Astrocyte of the spinal cord (primary cell): ENCODE measurements at places on chromosomes 6 and 20.

- DNase-seq = peak; percentile 63
Observed at GRCh38 chr6:63643862-63644261, 8.3 kb downstream of the PHF3 start.

- DNase-seq = no peak
Observed at GRCh38 chr20:35007413-35007812, 51.7 kb downstream of the MYH7B start.

DNA sequence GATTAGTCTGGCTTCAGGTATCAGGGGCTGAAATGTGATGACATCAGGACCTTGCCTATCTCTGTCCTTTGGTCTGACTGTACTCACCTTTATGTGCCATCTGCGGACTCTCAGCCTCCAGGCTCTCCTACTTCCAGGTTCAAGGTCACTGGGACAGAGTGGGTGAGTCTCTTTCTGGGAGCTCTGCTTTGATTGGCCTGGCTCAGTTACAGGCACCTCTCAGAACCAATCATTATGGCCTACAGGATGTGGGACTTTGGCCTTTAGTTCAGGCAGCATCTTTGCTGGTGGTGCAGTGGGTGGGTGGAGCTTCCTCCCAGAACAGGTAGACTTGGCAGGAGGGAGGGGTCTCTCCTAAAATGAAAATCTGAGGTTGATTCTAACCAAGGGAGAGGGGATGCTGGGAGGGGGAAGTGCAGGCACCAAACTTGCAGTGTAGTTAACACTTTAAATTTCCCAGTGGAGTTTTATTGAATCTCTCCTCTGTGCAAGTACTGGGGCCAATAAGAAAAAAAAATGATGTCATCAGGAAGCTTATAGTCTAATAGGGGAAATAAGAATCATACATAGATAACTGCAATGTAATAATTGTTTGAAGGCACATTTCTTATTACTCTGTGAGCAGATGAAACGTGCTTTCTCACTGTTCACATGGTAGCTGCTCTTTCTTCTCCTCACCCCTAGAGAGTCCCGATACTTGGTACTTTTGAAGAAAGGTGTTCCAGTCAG is 53.4 kb downstream of the SLC24A3 start:
- no peak for DNase-seq

DNA sequence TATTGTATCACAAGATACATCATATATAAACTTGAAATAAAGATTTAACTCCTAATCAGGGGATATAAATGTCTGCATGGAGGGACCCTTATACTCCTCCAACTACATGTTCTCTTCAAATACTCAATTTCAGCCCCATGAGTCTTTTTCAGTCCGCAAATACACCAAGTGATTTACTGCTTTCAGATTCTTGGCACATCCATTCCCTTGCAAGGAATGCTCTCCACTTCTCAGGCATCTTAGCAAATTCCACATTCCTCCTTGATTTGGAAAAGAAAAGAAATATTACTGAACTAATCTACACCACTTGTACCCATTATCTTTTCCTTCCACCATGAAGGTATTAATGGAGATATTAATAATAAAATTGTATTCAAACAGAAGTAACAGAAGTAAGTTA is 999.4 kb upstream of the GJE1 start:
- DNase-seq = no peak

DNA sequence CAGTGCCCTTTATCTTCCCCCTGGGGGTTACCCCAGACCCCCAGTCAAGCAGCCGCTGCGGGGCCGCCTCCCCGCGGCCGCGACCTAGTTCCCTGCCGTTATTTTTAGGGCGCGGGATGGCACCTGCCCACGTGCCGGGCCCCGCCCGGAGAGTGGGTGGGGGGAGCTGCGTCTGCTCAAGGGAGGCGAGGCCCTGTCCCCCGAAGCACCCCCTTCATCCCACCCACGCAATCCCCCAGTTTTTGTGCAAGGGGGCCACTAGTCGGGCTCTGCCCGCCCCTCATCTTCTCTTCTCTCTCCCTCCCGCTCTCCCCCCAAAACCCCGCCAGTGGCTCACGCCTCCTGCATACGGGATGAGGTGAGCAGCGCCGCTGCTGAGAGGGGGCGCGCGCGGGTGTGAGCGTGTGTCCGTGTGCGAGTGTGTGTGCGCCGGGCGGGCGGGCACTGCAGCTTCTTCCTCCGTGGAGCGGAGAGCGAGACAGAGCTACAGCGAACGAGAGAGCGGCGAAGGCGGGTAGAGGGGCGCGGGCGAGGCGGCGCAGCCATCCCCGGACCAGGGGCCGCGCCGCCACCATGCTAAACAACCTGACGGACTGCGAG is at the start of gene SLC12A5:
Gene SLC12A5 (plus strand): TSS at position 444 of the 600 bp plus-strand sequence. CDS start 130 bp downstream, at position 574.
- DNase-seq = no peak

DNA sequence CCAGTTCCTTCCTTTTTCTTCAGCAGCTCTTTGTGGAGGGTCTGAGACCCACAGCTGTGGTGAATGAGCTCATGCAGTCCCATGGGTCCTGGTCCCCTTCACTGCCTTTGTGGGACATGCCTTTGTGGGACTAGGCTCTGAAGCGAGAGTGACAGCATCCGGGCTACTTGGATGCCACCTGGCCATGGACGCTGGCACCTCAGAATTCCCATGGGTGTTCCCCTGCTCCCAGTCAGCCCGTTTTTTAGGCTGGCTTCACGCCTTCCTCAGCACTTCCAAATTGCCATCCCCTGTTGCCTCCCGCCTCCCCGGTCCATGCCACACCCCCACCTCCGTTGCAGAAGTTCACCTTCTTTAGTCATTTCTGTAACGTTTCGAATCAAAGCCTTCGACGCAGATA is 45.1 kb downstream of the RAMACL start:
- no peak for DNase-seq

GRCh38 chr20:25355011-25355595 is 35.5 kb downstream of the ABHD12 start:
- no peak for DNase-seq

DNA sequence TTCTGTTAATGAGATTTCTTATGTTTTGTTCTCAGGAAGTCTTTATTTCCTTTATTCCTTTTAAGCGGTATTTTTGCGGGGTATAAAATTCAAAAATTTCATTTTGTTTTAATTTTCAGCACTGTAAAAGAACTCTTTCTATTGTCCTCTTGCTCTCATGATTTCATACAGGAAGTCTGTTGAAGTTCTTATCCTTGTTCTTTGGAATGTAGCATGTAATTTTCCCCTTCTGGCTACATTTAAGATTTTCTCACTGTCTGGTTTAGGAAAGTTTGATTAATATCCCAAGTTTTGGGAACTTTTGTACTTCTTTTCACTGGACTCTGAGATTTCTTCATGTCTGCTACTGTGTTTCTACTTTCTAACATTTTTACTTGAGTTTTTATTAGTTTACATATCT is 581.4 kb upstream of the GJE1 start:
- DNase-seq = no peak

- DNase-seq = no peak
Observed at GRCh38 chr6:46235242-46235641, 64.5 kb upstream of the ENPP5 start.

GRCh38 chr6:120260636-120261035 is 911.1 kb upstream of the MAN1A1 start:
- DNase-seq = no peak

- DNase-seq = no peak
Observed at GRCh38 chr20:38387953-38388352, 41.7 kb downstream of the LBP start.

DNA sequence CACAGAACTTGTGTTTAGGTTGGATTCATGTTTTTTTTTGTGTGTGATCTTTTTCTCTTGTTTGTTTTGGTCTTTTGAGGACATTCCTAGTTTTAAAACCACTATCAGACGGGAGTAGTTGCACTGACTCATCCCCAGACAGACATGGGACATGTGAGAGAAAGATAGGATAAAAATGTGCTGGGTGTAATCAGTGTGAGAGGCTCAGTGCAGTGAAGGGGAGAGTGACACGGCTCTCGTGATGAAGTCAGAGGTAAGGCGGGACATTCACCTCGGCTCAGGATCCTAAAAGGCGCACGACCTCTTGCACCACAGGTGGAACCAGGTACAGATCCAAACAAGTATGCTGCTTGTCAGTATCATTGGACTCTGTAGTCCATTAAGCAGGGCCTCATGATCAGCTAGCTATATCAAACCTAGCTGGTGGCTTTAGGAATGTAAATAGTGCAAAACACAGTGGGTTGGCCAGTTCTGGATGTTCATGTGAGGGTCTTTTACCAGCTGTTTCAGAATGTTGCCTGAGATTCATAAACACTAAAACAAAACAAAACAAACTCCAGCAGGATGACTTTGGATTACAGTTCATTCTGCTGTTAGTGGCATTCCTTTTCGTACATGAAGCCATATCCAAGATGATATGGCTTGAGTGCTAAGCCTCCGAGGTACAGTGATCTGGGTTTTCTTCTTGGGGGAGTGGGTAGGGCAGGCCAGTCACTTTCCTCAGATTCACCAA is 18.0 kb downstream of the FOXO3 start:
- peak; percentile 56 for DNase-seq

DNA sequence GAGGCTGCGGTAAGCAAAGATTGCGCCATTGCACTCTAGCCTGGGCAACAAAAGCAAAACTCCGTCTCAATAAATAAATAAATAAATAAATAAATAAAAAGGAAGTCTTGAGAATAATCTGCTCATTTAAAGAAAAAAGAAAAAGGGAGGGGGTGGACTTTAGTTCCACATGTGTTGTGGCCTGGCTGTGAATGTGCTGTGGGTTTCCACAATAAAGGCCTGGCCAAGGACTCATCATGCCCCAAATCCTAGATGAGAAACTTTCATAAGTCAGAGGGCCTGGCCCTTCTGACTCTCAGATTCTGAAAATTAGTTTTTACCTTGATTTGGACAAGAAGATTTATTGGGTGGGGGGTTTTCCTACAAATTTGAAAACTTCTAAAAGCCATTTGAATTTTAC is 48.4 kb downstream of the RIOK1 start:
- no peak for DNase-seq

DNA sequence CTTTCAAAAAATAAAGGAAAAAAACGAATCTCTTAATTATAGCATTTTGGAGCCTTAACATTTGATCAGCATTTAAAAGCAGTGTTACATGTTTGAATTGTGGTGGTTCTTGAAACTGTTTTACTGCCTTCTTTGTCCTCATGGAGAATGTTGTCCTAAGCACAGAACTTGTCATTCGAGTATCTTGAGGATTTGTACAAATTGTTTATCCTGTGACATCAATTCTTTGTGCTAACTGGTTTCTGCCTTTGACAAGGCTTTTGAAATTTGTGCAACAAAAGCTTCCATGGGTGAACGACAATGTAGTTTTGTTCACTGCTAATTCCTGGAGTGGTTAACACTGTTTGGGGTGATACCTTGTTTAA is 130.8 kb downstream of the SCAF8 start:
- no peak for DNase-seq

DNA sequence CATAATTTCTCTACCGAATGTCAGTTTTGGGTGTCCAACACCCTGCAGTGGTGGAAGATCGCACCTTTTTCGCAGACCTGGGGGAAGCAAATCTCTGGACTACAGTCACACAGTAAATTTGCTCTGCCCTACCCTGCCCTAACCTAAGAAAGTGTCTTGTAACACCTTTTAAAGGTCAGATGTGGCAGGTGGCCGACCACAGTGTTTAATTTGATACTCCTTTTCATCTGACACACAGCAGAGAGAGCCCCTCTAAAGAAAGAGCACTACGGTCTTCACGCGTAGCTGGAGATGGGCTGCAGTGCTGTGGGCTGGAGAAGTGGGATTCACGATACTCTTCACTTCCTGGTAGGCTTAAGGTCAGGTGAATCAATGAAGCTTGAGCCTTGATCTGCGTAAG is 109.9 kb downstream of the TMEM242 start:
- no peak for DNase-seq
